Right lung (tissue), 10 donors: ENCODE measurements at places on chromosomes 12 and 14. TPM values are rescaled to one million over a fixed set of nuclear protein-coding genes. Genes with fewer than 3 reads are reported as not detected.

DNA sequence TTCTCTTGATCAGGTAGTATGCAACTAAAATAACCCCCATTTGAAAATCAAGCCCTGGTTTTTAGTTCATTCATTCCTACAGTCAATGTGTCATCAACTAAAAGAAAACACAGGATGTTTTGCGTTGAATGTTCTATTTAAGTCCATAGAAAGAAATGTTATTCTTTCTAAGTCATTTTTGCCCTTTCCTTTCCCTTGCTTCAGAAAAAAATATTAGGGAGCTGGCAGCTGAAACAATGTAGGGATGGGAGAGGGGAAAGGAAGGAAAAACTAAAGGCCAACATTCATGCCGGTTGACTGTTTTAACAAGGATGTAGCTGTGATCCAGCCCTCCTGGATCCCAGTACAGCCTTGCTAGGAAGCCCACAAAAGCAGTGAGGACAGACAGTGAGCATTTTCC lies 155.1 kb downstream of the BTG1 start:
- DNase-seq, result no peak

DNA sequence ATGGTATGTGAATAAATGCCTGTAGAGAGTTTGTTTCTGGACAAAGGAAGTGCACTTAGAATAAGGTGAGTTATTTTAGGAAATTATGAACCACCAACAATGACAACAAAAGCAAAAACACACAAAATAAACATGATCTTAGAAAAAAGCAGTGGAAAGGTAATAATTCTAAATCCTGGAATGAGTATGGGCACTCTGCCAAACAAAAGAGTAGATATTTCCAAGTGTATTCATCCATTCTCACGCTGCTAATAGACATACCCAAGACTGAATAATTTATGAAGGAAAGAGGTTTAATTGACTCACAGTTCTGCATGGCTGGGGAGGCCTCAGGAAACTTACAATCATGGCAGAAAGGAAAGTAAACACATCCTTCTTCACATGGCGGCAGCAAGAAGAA lies 269.3 kb upstream of the NPAS3 start:
- no peak for DNase-seq

DNA sequence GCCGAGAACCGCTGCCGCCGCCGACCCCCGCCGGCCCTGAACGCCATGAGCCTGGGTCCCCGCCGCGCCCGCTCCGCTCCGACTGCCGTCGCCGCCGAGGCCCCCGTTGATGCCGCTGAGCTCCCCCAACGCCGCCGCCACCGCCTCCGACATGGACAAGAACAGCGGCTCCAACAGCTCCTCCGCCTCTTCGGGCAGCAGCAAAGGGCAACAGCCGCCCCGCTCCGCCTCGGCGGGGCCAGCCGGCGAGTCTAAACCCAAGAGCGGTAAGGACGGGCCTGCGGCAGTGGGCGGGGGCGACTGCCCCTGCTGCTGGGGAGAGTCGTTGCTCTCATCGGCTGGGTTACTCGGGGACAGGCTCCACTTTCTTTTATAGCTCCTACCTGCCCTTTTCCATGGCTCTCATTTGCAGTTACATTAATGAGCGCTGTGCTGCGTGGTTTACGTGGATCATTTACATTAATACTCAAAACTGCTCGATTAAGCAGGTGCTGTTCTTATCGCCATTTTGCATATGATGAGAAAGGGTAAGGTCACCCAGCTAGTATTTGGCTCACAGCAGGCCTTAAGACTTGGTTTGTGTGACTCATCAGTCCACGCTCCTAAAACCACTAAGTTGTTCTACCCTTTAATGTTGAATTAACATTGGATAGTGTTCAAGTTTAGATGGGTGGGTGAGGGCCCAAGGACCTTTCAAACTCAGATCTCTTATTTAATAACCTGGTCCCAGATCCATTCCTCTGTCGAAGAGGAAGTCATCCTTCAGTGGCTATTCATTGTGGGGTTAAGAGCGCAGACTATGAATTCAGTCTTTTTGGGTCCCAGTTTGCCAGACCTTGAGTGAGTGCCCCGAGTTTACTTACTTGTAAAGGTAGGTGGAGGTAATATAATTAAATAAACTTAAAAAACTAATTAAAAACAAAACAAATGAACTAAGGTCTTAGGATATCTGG lies 823 bp downstream of the RNF10 start:
- peak; percentile 34 for DNase-seq

DNA sequence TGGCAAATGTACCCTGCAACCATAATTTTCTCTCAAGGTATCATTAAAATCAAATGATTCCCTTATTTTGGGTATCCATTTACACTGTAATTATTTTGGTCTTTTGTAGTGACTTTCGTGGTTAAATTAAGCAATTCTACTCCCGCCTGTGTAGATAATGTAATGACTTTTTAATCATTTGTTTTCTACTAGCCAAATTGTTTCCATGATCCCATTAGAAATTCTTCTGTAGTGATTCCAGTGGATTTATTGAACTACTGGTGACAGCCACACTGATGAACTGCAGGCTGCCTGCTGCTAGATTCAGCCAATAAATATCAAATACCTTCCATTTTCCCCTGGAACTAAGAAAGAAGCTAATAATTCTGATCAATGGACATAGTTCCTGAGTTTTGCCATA lies 96.0 kb downstream of the WIF1 start:
- peak; percentile 62 for DNase-seq

DNA sequence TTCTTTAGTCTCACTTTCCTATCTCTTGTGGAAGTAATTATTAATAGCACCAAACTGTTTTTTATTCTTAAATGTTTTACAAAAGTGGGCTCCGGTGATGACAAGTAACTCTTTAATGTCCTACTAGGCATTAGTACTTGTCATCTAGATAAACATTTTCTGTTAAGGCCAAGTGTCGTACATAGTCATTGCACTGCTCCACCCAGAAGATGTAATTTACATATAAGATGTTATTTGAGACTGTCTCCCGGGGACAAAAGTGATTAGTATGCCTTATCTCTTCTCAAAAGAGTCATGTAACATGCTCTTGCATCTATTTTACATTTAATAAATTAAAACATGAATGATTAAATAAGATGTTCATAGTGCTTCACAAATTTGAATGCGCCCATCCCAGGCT lies 88.4 kb downstream of the FLRT2 start:
- DNase-seq, result no peak

DNA sequence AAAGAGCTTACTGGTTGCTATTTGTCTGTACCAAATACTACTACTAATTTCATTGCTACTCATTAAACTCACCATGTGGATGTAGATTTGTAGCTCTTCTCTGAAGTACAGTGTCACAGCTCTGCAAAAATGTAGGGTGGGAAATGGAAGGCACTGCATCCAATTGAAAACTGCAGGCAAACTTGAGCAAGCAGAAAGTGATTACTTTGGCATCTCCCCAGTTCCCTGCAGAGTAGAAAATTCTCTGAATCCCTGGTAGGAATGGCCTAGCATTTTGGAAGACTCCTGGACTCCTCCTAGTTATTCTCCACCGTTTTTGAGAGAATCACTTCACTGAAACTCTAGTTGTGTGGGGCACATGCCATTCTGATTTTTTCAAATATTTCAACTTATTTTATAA lies 239.1 kb downstream of the DIO2 start:
- no peak for DNase-seq

GRCh38 chr14:74501135-74501614 lies 7.6 kb downstream of the ISCA2 start:
- DNase-seq, result peak; percentile 74

DNA sequence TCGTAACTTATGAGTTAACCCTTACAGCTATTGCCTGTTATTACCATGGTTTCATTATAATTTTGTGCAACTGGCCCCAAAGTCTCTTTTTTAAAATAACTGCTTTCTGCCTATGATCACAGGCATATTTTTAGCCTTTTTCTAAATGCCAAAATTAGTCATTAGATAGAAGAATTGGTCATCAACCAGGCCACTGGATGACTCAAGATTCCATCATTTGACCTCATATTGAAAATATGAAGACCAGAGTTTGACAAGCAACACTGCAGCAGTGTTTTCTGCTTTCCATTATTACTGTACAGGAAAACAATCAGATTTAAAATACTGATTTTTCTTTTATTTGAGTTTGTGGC lies 54.7 kb upstream of the OTOGL start:
- no peak for DNase-seq

GRCh38 chr14:52427460-52427859 lies 113.3 kb downstream of the PTGER2 start:
- DNase-seq, result no peak

DNA sequence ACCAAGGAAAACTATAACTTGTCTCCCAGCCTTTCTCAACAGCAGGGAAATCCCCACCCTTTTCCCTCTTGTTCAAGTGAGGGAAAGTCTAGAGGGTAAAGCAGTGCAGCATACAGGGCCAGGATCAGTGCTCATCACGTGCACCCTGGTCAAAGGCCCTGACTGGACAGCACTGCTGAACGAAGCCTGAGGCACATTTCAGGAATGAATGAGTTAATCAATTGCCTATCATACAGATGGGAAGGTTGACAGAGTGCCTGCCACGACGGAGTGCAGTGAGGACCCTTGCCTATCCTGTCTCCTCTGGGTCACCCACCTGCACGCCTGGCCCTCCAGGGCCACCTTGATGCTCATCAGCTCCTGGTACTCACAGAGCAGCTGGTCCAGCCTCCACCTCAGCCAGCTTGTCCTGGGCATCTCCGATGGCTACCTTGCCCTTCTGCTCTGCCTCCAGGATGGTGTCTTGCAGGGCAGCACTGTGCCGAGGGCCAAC lies 11.7 kb upstream of the KRT73 start:
- no peak for DNase-seq

DNA sequence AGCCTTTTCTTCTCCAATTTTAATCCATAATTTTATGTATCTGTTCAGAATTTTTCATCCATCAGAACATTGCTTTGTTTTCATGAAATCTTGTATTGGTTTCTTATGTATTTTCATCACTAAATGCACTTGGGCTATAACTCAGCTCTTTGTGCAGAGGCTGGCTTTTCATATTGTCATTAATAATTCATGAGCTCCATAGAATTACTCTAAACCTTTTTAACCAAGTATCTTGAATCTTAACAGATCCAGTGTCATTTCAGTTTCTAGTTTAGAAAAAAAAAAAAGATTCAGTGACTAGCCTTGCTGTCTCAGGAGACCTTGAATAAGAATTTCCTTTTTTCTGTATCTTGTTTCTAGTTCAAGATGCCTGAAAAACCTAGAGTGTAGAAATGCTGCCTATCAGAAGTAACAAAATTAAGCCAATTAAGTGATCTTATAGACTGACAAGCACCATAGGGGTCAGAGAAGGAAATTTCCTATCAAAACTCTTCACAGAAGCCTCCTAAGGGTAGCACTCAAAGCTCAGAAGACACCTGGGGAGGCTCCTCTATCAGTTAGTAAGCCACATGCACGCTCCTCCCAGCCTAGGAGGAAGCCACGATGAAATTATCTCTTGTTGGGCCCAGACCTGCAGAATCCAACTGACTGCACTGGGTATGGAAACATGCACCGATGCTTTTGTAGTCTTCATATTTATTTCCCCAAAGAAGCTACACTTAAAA lies 163.4 kb downstream of the KICS2 start:
- DNase-seq, result no peak

DNA sequence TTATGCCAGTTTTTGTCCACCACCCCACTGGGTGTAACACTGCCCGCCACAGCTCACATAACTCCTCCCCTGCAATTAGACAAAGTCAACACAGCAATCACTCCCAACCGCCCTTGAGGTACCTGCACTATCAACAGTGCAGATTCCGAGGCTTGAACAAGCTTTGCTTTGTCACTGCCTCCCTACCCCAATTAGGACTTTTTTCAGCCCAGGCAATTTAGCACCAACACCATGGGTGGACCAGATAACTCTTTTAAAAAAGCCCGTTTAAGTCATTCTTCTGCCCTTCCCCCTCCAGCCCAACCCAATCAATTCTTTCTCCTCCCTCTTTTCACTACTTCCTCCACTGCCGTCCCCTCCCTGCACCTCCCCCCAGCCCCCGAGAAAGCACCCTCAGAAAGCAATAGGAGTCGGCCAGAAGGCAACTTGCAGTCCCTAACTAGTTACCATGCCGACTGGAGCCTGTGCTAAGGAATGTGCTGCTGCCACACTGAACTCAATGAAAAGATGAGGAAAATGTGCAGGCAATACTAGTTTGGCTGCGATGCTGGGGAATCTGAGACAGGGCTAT lies 45.7 kb upstream of the OTX2 start:
- no peak for DNase-seq

DNA sequence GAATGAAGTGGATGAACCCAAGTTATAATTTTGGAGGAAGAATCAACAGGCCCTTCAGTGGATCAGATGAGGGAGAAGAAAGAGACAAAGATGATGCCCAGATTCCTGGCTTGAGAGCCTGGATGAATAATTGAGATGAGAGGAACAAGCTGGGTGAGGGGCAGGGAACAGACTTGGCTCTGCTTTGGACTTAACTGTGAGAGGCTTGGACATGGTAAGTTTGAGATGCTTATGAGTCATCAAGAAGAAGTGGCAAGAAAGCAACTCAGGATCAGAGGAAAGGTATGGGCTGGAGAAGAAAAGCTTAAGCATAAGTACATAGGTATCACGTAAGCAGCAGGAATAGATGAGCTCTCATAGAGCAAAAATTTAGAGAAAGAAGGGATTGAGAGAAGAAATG lies 55.3 kb downstream of the FIGNL2 start:
- no peak for DNase-seq

DNA sequence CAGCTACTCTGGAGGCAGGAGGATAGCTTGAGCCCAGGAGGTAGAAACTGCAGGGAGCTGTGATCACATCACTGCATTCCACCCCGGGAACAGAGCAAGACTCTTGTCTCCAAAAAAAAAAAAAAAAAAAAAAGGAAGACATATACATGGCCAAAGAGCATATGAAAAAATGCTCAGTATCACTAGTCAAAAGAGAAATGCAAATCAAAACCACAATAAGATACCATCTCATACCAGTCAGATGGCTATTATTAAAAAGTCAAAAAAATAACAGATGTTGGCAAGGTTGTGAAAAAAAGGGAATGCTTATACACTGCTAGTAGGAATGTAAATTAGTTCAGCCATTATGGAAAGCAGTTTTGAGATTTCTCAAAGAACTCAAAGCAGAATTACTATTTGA lies 174.8 kb upstream of the ATF7IP start:
- no peak for DNase-seq

DNA sequence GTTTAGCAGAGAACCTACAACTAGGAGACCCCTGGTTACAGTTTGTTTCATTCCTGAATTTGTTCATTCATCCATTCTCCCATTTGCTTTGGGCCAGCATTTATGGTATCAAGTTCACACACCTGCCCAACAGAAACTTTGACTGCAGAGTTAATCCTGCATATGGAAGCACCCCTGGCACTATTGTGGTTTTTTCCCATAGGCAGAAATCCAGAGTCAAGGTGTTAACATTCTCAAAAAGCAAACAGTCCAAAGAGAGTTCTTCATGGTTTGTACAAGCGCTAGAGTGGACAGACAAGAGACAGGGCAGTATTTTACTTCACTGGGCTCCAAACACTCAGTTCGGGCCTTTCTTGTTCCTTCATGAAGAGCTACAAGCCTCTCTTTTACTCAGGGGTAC lies 51.9 kb downstream of the KCNK10 start:
- no peak for DNase-seq

- DNase-seq, result no peak
Measured at GRCh38 chr12:10031771-10032175, 1.3 kb downstream of the CLEC9A start.

SLC35F4 gene
- polyA plus RNA-seq, result 0.18 TPM

HOXC4 gene
- polyA plus RNA-seq, result 3.4 TPM

PPP1R1A gene
- 4.6 TPM for polyA plus RNA-seq

GARIN6 gene
- not detected for polyA plus RNA-seq

KRT79 gene
- not detected for polyA plus RNA-seq

SIX4 gene
- polyA plus RNA-seq, result 6.4 TPM

IL26 gene
- not detected for polyA plus RNA-seq
